ENCODE measurements at places on chromosomes 11 and 22. TPM values are rescaled to one million over a fixed set of nuclear protein-coding genes. Genes with fewer than 3 reads are reported as not detected.

ILK gene
- 133 TPM for polyA plus RNA-seq

VSIG2 gene
- 5.0 TPM for polyA plus RNA-seq

ZBTB44 gene
- polyA plus RNA-seq, result 31.9 TPM

MFRP gene
- 0.01 TPM for polyA plus RNA-seq

DPAGT1 gene
- 51.1 TPM for polyA plus RNA-seq

TRIM48 gene
- polyA plus RNA-seq, result not detected

TPH1 gene
- 16.1 TPM for polyA plus RNA-seq

SAA2 gene
- not detected for polyA plus RNA-seq

KLHDC7B gene
- polyA plus RNA-seq, result 0.18 TPM

PIWIL4 gene
- 16.0 TPM for polyA plus RNA-seq

CHRM1 gene
- 1.3 TPM for polyA plus RNA-seq

GRCh38 chr22:37044634-37045625, 6.6 kb upstream of the KCTD17 start:
- peak; percentile 63 for DNase-seq

- peak; percentile 54 for DNase-seq
Observed at GRCh38 chr11:65539744-65540289, 14.9 kb downstream of the SCYL1 start.

GRCh38 chr11:10502770-10503169, 38.2 kb downstream of the RNF141 start:
- DNase-seq, result no peak

DNA sequence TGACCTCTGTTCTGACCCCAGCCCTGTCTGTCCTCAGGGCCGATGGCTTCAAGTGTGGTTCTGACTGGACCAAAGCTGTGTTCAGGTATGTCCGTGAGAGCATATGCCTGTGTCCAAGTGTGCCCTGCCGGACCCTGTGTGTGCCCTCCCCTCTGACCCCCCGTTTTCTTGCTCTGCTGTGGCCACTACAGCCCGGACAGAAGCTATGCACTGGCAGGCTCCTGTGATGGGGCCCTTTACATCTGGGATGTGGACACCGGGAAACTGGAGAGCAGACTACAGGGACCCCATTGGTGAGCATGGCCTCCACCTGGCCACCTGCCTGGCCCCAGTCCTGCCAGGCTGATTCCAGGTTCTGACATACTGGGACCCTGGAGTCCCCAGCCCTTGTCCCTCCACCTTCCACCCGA, 14.5 kb downstream of the ATG16L2 start:
- no peak for DNase-seq

DNA sequence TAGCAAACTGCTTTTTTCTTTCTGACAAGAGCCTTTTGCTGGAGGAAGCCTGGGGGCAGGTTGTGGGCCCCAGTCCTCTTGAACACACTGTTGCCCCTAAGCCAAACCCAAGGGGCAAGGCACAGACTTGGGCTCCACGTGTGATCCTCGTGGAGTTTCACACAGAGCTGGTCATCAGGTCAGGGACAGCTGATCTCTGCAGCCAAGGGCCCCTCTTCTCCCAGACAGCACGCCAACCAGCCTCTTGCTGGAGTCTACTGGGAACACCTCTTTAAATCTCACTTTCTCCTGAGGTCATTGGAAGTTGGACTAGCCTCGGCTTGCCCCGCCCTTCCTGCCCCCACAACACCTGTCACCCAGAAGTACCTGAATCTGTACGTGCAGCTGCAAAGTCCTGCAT, 39.8 kb downstream of the C11orf58 start:
- DNase-seq, result no peak

DNA sequence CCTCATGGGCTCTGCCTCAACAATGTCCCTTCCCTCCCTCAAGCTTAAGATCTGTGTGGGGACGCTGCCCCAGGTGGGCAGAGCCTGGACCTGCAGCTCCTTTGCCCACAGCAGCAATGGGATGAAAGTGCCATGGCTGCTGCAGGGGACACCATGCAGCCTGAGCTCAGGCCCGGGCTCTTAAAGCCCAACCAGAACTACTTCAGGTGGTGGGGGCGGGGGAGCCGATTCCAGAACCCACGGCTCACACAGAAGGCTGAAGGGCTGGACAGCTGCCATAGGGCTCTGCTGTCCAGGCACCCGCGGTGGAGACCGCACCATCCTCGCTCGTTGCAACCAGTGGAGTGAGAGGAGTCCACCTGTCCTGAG, 12.5 kb downstream of the CHID1 start:
- no peak for DNase-seq

DNA sequence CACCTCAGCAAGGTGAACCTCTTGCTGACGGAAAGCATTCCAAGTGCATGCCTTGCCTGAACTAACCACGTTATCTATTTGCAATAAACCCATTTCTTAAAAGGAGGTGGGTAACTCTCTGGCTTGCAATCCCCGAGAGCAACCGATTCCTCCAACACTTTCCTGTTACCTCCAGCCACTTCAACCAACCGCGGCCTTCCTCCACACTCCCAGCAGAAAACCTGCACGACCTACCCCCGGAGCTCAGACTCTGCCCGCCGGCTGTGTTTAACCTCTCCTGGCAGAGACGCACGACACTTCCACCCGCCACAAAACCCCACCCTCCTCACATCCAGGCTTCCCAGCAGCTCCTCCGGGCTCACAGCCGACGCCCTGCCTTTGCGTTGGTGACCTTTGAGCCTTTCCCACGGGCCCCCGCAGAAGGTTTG, 708 bp downstream of the SCO2 start:
- peak; percentile 92 for DNase-seq

- DNase-seq, result no peak
Observed at GRCh38 chr22:37184816-37185541, 3.1 kb downstream of the C1QTNF6 start.

DNA sequence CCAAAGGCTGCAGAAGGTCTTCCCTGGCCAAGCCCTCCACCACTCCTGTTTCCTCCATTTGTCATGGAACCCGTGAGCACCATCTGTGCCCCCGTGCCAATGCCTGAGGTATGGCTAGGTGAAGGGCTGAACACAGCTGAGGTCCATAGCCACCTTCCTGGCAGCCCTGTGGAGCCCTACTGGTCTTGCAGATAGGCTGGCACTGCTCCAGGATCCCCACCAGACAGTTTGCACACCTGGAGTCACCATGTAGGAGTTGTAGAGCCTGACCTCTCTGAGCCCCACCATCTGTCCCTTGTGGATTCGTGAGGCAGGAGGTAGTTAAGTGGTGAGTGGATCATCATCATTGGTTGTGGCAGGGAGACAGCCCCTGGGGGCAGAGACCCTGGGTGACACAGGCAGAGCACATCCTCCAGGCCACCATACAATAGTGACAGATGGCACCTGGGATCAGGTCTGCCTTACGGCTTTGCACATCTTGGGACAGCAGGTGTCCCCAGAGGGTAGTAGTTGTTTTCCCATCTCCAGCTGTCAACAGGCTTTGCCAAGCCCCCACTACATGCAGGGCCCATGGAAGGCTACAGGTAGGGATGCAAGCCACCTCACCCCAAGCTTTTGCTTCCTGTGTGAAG, 52.5 kb upstream of the SUSD2 start:
- DNase-seq, result no peak

DNA sequence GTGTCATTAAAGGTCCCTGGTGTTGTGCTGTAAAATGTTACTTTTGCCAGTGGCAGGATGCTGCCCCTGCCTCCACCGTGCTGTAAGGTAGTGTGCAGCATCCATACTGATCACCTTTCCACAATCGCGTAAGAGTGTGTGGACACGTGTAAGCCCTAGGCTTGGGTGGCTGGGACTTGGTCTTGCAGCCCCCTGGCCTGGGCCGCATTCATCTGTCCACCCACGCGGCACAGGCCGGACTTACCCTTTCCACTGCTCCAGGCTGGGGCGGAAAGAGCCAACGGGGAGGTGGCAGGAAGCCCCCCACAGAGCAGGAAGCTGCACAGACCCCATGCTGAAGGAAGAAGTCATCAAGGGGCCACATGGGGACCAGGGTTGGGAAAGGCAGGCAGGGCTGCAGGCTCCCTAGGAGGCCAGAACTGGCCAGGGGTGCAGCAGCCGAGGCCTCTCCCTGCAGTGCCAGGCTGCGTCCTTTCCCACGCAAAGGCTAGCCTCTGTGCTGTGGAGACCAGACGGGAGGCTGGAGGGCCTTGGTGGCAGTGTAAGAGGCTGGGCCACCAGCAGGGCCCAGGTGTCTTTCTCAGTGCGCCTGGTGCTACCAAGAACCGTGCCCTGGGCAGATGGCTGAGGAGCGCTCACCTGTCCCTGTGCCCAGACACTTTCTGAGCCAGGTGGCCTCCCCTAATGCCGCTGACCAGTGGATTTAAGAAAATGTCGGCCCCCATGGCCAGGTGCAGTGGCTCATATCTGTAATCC, 11.7 kb upstream of the TMEM191C start:
- no peak for DNase-seq

GRCh38 chr11:96254854-96255253, 88.1 kb downstream of the MAML2 start:
- DNase-seq, result no peak

DNA sequence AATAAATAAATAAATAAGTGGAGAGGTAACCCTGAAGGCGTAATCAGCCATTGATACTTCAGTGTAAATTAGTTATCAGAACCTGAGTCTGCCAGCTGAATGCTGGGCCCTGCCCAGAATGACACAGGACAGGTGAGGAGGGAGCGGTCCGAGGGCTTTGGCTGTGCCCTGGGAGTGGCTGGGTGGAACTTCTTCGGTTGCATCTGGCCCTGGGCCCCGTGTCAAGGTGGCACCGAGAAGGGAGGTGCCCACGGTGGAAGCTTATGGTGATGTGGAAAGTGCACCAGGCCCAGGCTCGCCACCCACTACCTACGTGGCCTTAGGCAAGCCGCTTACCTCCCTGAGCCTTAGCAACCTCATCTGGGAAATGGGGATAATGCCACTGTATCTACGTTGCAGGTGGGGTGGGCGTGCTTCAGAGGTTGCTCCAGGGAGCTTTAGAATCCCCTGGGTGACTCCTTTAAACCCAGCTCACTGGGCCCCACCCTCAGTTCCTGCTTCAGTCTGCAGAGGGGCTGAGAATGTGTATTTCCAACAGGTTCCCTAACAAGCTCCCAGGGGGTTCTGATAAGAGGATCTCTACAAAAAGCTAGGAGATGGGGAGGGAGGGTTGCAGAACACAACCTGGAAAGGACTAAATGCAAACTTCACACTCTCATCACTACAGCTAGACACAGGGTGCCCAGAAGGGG, 38.8 kb downstream of the TXN2 start:
- no peak for DNase-seq

- no peak for DNase-seq
Observed at GRCh38 chr22:33896575-33897447, 23.5 kb downstream of the LARGE1 start.

GRCh38 chr11:94283678-94284077, 20.7 kb upstream of the IZUMO1R start:
- DNase-seq, result no peak

GRCh38 chr11:128342511-128343134, 244.7 kb downstream of the ETS1 start:
- DNase-seq, result no peak

DNA sequence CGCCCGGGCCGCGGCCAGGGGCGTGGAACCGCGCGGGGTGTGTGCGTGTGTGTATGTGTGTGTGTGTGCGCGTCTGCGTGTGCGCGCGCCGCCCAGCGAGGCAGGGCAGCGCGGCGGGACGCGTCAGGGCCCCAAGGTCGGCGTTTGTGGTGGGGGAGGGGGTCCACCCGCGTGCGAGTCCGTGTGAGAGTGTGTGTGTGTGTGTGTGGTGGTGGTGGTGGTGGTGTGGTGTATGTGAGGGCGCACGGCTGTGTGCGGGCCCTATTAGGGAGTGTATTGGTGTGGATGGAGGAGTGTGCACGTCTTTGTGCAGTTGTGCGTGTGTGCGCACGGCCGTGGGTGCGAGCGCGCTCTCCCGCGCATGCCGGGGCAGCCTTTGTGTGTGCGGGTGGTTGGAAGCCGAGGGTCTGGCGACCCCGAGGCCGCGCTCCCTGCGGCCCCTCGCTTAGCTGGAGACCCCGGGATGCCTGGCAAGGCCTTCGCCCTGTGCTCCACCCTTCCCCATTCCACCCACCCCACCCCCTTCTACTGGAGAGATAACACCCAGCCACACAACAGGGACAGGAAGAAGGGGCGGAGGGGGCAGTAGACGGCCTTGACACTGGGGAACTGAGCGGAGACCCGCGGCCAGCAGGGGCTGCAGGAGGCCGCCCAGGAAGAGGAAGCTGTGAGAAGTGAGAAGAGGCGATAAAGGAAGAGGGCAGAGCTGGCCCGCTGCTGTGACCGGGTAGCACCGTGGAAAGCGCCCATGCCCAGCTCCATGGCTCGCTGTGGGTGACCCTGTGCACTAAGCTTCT, 528 bp upstream of the ARRB1 start:
- DNase-seq, result peak; percentile 69

GRCh38 chr11:44597358-44598012, 32.0 kb downstream of the CD82 start:
- DNase-seq, result no peak

GRCh38 chr11:3939651-3940190, 84.3 kb downstream of the STIM1 start:
- no peak for DNase-seq

- DNase-seq, result no peak
Observed at GRCh38 chr22:41478891-41479521, 10.1 kb downstream of the ACO2 start.

DNA sequence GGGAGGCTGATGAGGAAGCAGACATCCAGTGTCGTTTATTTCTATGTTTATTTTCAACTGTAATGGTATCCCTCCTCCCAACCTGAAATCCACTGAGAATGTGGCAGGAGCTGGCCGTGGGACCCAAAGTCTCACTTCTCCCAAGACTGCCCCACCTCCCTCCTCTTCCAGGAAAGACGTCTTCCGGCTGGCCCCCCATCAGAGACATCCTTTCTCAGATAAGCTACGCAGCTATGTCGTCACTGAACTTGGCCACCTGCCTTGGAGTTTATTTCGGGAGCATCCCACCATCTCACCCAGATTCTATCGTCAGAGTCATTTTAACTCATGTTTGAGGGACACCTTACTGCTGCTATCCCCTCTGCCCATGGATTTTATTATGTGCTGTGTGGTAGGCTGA, 13.9 kb downstream of the TMEM184B start:
- DNase-seq, result peak; percentile 41

- DNase-seq, result no peak
Observed at GRCh38 chr22:17829695-17830042, 55.4 kb upstream of the BID start.

DNA sequence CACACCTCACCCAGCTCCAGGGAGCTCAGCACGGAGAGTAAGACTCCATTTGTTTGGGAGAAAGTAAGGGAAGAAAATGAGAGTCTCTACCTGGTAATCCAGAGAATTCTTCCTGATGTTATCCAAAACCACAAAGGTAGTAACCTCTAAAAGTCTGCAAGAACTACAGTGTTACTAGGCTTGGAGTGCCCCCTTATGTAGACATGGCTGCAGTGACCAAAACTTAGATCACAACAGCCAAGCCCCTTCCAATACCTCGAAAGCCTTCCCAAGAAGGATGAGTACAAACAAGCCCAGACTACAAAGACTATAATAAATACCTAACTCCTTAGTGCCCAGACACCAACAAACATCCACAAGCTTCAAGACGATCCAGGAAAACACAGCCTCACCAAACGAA, 4.9 kb downstream of the UBE2L6 start:
- no peak for DNase-seq

All from large intestine (tissue), 12 donors.